Umbilical cord (tissue), 2 donors: ENCODE measurements at places on chromosomes 4 and X. TPM values are rescaled to one million over a fixed set of nuclear protein-coding genes. Genes with fewer than 3 reads are reported as not detected.

P2RY4 gene
- 0.48 TPM for total RNA-seq

PDLIM3 gene
- 361 TPM for total RNA-seq

FAT1 gene
- total RNA-seq, result 242 TPM

RTL3 gene
- 0.24 TPM for total RNA-seq

CFAP47 gene
- 0.96 TPM for total RNA-seq

OSTC gene
- 307 TPM for total RNA-seq

POLR2B gene
- 108 TPM for total RNA-seq

MAGEA10 gene
- total RNA-seq, result 0.24 TPM

PRRG3 gene
- total RNA-seq, result 0.24 TPM

SPIN2A gene
- 0.24 TPM for total RNA-seq

GLRB gene
- total RNA-seq, result 9.1 TPM

COL4A6 gene
- total RNA-seq, result 29.1 TPM

APLN gene
- 1.2 TPM for total RNA-seq

DOCK11 gene
- 18.3 TPM for total RNA-seq

NIPAL1 gene
- total RNA-seq, result 10.8 TPM

ADGRA3 gene
- total RNA-seq, result 35.6 TPM

GPR119 gene
- total RNA-seq, result not detected

RUFY3 gene
- total RNA-seq, result 68.9 TPM

ADGRL3 gene
- total RNA-seq, result 101 TPM

STBD1 gene
- total RNA-seq, result 29.1 TPM

UGT2A1 gene
- total RNA-seq, result 2.9 TPM

CFAP99 gene
- total RNA-seq, result not detected

ACTRT1 gene
- 0.48 TPM for total RNA-seq

NEUROG2 gene
- 2.2 TPM for total RNA-seq

HEPH gene
- total RNA-seq, result 46.0 TPM

SULT1B1 gene
- total RNA-seq, result 7.9 TPM

GAGE12F gene
- not detected for total RNA-seq

HSFX4 gene
- total RNA-seq, result not detected

ASB11 gene
- not detected for total RNA-seq
